Retina (tissue), 1 donor: ENCODE measurements at places on chromosomes 12 and 14.
A peak's percentile ranks its signal among the peaks of the same experiment; 100 is the strongest.

GRCh38 chr12:26871985-26872384, 39.0 kb upstream of the ITPR2 start:
- DNase-seq: no peak

DNA sequence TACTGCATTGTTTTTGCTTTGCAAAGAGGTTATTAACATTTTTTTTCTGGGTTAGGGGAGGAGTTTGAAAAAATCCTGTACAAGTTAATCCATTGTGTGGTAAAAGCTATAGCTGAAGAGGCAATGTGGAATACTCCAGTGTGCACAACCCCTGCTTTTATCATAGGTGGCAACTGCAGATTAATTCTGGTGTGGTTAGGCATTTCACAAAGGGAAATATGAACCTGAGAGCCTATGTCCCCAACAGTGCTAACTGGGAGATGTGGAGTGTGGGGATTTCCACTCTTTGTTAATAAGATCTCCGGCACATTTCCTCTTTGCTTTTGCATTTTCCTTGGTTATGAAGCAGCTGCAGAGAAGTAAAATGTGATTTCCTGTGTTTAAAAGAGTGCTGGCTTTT, 33.6 kb downstream of the PRORP start:
- DNase-seq: no peak

DNA sequence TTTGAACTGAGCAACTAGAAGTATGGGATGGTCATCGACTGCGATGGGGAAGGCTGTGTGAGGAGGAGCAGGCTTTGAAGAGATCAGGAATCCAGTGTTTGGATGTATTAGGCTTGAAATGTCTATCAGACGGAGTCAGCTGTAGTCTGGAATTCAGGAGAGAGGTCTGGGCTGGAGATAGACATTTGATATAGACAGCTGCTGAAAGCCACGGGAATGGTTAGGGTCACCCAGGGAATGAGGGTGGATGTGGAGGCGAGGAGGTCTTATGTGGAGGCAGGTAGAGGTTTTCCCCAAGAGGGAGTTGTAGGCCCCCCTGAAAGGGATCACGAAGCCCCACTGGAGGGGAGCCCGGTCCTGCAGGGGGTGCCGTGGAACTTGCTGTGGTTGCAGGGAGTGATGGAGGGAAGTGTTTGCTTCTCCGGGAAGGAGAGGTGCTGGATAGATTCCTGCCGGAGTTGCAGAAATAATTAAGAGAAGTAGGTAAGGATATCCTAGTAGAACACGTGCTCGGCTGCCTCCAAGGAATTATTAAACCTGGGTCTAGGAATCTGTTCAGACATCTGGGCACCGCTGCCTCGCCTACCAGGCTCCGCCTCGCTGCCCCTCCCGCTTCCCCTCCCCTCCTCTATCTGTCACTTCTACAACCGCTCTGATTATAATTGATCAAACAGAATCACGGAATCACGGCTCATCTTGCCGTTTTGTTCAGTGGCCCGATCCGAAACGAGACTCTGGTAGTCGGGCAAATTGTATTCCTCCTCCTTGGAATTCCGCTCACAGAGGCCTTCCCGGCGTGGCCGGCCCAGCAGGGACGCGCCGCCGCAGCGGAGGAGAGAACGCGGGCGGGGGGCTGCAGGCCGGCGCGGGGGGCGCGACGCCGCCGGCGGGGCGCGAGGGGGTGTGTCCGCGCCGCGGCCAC, 826 bp upstream of the CACNA1C start:
- peak; percentile 77 for DNase-seq

- no peak for DNase-seq
These were observed 6.2 kb downstream of the SLC41A2 start for GRCh38 chr12:104951759-104952509.

- DNase-seq: no peak
These were observed 62.1 kb downstream of the PPP2R5C start for GRCh38 chr14:101823511-101824120.

GRCh38 chr14:52031781-52032180, 37.1 kb downstream of the NID2 start:
- DNase-seq: no peak

DNA sequence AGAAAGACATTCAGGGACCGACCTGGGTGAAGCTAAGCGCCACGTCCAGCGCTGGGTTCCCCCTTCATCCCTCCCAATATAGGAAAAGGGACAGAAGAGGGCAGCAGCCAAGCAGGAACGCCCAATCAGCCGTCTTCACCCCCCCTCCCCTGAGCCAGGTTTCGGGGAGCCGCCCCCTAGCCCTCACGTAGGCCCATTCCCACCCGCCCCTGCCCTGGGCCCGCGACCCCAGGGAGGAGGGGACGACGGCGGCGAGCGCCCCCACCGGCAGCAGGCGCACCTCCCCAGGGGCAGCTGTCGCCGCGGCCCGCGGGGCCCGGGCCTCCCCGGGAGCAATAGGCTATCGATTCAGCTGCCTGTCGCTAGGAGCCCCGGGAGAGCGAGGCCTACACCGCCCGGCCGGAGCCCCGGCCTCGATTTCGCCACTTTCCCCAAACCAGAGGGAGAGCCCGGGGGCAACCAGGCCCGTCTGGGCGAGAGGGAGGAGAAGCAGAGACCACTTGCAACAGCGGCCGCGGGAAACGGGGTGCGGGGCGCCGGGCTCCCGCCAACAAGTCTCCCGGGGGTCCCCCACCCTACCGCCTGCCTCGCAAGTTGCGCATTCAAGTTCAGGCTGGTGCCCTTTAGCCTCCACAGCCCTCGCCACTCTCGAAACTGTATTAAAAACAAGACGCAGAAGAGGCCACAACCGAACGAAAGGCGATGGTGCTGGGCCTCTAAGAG, 1.3 kb downstream of the DCAF5 start:
- DNase-seq: peak; percentile 88

- DNase-seq: no peak
These were observed 79.2 kb downstream of the DUSP16 start for GRCh38 chr12:12483438-12483837.

- DNase-seq: peak; percentile 56
These were observed 102.2 kb downstream of the ERC1 start for GRCh38 chr12:1093166-1093751.

GRCh38 chr14:31926652-31927347, 150.3 kb upstream of the ARHGAP5 start:
- peak; percentile 23 for DNase-seq

GRCh38 chr12:94597268-94597667, 53.1 kb downstream of the TMCC3 start:
- no peak for DNase-seq

DNA sequence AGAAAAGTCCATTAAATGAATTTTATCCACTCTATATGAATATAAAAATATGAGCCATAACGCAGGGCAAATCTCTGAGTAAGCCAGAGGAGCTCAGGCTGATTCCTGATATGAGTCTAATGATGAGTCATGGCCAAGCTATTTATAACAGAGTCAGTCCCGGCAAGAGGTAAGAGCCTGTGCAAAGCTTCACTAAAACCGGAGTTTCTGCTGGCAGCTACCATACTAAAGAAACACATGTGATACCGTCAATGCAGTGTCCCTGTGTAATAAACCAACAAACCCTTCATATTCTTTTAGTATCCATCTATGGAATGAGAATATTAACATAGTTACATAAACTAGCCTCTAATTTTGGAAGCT, 319.4 kb downstream of the KCNC2 start:
- DNase-seq: no peak

DNA sequence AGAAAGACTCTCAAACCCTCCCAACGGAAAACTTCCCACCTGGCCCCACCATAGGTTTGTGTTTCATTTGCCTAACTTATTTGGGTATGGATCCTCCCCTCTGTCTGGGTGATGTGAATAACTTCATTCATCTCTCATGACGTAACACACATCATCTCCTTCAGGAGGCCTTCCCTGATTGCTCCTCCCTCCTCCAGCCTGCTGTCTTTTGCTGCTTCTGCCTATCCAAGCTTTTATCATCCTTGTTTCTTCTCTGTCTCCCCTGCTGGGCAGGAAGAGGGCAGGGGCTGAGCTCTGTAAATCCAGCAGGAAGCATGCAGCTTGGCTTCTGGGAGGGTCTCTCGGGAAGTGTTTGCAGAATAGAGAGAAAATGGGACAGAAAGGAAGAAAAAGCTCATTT, 766.0 kb upstream of the TBX3 start:
- DNase-seq: no peak

- no peak for DNase-seq
These were observed 9.2 kb upstream of the PPP1R13B start for GRCh38 chr14:103856607-103857006.

- no peak for DNase-seq
These were observed 41.0 kb downstream of the HSD17B6 start for GRCh38 chr12:56804169-56804568.

GRCh38 chr14:86654558-86655184, 1124.7 kb downstream of the FLRT2 start:
- peak; percentile 12 for DNase-seq

DNA sequence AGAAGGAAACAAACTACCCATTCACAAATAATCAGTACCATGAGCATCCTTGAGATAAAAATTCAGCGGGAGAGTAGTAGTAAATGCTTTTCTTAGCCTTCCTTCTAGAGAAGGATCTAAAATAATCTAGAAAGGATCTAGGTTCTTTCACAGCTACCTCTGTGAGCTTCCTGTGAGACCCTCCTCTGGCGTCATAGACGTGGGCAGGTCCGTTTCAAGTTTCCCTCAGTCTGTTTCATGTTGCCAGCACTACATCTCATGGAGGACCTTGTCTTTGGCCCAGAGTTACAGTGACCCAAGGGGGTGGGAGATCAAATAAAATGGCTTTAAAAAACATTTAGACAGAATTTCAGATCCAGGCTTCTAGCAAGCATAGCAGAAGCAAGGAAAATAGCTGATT, 13.6 kb downstream of the DAAM1 start:
- no peak for DNase-seq

DNA sequence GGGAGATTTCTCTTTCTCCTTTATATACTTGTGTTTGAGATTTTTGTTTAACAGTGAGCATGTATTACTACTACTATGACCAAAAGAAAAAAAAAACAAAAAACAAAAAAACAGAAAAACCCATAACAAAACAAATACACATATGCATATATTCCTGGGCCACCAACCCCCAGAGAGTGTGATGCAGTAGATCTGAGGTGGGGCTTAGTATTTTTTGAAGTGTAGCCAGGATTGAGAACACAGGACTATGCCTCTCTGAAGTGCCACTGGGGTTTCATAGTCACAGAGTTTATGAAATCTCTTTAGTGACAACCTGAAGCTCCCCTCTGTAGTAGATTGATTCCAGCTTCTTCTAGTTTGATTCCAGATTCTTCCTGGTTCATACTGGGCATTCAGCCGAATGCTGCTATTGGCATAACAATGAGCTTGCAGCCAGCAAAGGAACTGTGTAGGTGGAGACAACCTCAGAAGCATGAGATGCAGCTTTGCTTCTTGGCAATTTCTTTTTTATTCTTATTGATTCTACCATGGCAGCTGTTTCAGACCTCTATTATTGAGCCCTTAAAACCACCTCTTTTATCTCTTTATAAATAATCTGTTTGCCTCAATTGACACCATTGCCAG, 15.5 kb upstream of the ANO4 start:
- no peak for DNase-seq
